GM13976 (cell line): ENCODE measurements at places on chromosomes 3 and 15.

DNA sequence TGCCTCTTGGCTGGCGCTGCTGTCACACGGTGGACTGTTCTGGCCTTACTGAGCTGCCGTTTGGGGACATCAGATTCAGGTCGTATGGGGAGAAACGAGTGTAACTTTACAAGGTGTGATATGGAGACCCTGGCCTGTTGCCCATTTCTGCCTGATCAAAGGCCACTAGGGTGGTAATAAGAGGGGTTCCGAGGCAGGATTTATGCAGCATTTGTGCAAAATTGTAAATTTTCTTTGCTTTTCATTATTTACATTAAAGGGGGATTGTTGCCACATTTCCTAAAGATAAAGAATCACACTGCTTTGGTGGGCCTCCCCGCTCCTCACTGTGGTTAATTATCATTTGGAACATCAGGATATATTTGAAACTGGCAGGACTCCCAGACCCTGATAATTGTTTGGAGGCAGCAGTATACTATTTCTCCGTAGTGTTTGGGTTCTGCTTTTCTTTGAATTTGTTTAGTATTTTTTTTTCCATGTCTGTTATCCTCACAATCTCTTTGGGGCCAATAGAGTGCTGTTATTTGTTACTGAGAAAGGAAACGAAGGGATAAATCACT, 891 bp downstream of the NXPE3 start:
- no peak for DNase-seq

DNA sequence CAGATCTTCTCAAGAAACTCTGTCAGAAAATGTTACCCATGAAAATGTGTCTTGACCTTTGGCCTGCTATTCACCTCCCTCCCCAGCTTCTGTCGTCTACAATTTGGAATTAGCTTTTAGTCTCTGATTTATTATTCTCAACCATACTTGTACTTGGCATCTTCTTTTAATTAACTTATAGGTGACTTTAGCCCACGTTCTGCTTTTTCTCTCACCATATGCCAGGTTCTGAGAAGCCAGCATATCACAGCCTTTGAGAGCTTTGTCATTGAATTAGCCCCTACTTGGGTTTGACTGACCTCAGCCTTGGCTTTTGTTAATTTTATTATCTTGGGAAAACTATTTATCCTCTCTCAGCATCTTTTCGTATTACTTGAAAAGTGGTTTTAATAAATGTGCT, 355.9 kb downstream of the OXSM start:
- no peak for DNase-seq

GRCh38 chr15:73908030-73908821, 18.0 kb upstream of the LOXL1 start:
- peak; percentile 82 for DNase-seq

GRCh38 chr15:73317651-73318462, 50.9 kb downstream of the HCN4 start:
- DNase-seq = no peak

DNA sequence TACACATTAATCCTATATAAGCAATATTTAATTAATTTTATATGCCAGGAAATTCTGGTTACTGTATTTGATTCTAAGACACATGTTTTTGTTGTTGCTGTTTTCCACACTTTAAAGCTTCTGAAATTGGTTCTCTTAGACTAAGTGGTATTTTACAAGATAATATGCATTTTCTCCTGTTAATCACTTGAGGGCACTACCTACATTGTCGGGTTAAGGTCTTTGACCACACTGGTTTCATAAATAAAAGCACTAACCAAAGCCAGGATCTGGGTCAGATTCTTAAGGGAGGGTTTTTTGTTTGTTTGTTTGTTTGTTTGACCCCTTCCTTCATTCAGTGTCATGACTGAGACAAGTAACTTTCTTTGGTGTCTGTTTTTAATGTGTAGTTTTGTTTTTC, 590.2 kb downstream of the RBMS3 start:
- DNase-seq = no peak

GRCh38 chr3:171481011-171481410, 20.8 kb upstream of the TNIK start:
- no peak for DNase-seq

DNA sequence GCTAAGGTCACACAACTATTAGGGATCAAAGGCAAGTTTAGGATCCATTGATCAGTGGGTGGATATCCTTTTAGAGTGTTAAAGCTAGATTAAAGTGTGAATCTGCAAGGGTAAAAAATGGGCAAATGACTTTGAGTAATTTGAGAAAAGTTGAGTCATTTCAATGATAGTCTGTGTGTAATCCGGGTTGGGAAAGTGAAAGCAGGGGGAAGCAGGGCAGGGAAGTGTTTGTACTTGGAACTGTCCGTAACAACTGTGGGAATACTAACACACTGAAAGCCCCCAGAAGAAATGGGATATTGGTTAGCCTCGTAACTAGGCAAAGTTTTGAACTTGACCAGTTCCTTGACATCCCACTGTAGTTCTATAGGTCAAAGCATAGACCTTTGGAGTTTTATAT, 187.2 kb upstream of the SLITRK3 start:
- no peak for DNase-seq

- no peak for DNase-seq
Measured at GRCh38 chr15:74387141-74387541, 19.7 kb upstream of the CYP11A1 start.
